NCI-H345 (cell line): ENCODE measurements at places on chromosomes 16 and 17.

GRCh38 chr17:1608676-1609075, 20.0 kb downstream of the SLC43A2 start:
- no peak for DNase-seq

- DNase-seq: no peak
These were observed 387.5 kb upstream of the HSBP1 start for GRCh38 chr16:83420206-83420760.

- no peak for DNase-seq
These were observed 12.7 kb downstream of the LIG3 start for GRCh38 chr17:34993031-34993430.

DNA sequence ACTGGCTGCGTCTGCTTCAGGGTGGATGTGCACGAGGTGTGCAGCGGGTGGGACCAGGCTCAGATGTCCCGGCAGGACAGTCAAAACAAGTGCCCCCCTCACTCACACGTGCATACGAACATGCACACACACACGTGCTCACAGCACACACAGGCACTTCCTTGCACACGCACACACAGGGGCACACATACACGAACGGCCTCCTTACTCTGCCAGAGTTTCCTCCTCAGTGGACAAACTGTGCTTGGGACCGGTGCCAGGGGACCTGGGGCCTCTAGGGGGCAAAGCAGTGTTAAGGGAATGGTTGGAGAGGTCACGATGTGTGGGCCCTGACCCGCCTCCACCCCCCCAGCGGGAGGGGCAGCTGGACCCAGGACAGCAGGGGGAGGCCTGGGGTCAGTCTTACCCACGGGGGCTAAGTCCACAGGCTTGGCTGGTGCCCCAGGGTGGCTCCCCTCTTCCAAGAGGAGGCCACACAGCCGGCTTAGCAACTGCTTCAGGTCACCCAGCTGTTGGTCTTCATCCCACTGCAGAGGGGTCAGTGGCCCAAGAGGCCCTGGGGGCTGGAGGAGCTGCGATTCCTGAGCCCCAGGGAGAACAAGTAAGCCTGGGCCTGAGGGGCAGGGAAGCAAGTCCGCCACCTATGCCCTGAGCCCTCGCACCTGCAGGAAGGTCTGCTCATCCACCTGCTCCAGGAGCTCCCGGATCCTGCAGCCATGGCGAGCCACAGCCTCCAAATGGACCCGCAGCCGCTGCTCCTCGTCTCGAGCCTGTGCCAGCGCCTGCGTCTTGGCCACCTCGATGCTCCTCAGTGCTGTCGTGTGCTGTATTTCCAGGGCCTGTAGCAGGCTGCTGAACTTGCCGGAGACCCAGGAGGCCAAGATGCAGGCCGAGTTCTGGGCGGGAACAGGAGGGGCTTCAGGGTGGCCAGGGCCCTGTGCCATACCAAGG, 4.9 kb downstream of the TRIM65 start:
- no peak for DNase-seq

DNA sequence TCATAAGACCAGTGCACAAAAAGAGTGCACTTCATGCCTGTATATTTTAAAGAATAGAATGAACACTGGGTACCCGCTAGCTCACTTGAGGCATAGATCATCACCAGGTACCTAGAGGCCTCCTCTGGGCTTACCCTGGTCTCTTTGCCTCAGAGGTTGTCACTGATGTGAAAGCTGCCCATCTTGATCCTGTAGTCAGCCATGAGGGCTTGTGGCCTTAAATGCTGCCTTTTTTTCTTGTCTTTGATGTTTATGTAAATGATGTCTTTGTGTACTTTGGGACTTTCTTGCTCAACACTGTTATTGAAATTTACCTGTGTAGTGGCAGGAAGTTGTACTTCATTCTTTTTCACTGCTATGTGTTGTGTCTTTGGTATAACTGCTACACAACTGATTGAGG, 26.8 kb upstream of the SLC5A10 start:
- no peak for DNase-seq

- no peak for DNase-seq
These were observed 43.2 kb upstream of the PABPN1L start for GRCh38 chr16:88909431-88910210.

- DNase-seq: no peak
These were observed 2.0 kb downstream of the USP36 start for GRCh38 chr17:78838574-78839005.

DNA sequence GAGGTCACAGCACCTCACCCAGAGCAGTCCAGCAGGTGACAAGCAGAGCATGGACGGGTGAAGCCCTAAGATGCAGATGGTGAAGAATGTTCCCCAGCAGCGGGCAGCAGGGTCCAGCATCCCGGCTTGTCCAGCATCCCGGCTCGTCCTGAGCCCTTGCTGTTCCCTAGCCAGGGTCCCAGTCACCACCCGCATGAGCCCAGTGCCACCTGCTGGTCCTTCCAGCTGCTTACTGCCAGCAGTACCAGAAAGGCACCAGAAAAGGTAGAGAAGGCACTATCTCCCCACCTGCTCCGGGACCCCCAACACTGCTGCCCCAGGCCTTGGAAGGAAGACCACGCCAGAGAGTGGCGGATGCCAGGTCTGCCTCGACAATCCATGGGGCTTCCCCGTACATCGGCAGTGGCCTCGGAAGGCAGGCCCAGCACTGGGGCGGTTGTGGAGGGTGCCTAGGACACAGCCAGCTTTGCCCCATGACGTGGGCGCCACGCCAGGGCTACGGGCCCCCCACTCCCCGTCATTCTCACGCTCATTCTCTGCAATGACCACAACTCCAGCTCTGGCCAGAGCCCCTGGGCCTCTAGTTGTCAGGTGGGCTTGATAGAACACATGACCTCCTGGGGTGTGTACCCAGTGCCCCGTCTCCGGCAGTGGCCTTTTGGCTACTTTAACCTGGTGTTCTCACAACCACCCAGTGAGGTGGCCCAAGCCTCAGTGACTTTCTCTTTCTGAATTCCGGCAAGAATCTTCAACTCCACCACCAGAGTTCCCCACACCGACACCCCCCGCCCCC, 1.4 kb downstream of the CENPX start:
- peak; percentile 53 for DNase-seq

GRCh38 chr17:68497885-68498319, 14.3 kb upstream of the PRKAR1A start:
- no peak for DNase-seq

DNA sequence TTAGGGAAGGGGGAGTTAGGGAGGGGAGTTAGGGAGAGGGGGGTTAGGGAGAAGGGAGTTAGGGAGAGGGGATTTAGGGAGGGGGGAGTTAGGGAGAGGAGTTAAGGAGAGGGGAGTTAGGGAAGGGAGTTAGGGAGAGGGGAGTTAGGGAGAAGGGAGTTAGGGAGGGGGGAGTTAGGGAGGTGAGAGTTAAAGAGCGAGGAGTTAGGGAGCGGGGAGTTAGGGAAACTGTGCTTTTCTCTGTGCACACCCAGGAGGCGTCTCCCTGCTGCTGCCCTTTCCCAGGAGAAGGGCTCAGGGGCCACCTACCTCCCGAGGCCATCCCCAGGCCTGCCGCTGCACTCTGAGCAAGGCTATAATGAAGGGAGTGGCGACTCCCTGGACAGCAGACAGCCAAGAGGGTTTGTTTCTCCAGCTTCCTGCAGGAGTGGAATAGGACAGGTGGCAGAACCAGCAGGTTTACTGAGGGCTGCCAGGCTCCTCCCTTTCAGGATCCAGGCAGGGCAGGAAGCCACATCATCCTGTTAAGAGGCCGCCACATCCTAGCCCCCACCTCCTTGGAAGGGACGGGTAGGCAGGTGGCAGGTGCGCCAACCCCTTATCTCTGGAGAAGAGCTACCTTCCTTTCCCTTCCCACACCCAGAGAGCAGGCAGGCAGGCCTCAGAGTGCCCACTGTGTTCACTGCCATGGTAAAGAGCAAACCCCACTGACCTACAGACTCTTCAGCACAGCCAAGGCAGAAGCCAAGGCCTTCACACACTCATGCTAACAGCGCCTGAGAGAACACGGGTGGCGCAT, 4.3 kb downstream of the CANT1 start:
- peak; percentile 95 for DNase-seq

DNA sequence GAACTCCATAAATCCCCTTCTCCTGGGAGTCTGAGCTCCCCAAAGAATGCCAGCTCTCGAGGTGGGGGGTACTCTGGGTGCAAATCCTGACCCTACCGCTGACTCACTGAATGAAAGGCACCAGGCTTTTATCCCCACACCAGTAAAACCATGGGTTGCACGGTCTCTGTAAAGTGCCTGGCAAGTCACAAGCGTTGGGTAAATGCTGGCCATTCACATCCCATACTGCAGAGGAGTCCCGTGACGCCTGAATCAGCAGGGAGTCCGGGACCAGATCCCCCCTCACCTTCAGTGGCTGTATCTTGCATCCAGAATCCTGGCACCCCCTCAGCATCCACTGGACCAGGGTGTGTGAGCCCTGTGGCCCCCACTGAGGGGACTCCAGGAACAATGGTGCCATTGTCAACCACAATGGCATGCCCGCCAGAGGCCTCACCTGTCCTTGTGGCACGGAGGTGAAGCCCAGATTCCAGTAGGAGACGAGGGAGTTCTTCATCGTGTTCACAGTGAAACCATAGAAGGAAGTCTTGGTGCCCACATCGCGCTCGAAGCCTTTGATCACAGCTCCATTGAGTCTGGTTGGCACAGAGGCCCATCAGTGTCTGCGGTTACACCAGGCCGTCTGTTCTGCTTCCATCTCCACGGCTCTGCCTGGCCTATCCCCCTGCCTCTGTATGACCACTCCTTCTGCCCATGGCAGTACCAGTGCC, 13.3 kb downstream of the ST6GALNAC2 start:
- DNase-seq: no peak

DNA sequence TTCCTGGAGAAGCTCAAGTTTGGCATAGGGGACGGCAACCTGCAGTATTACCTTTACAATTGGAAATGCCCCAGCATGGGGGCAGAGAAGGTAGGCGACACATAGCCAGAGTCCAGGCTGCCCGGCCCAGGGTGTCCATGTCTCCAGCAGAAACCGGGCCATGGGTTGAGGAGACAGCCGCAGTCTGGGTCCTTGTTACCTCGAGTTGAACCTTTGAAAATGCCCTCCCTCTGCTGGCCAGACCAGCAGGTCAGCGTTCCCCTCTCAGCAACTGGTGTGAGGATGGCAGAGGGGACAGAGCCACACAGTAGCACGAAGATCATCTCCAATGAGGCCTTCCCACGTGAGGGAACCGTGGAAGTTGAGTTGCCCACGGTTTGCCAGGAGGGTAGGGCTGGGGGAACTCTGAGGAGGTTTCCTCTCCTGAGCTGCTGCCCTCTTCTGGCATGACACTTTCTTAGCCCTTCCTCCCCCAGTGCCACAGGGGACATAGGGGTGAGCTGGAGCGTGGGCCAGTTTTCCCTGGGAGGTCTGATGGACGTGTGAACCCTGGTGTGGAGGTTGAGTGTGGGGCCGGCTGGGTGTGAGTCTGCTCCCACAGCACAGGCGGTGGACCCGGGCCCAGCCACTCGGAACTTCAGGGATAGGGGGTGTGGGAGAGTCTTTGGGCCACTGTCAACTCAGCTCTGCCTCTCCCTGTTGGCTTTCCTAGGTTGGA, 27.2 kb downstream of the PLCD3 start:
- no peak for DNase-seq

DNA sequence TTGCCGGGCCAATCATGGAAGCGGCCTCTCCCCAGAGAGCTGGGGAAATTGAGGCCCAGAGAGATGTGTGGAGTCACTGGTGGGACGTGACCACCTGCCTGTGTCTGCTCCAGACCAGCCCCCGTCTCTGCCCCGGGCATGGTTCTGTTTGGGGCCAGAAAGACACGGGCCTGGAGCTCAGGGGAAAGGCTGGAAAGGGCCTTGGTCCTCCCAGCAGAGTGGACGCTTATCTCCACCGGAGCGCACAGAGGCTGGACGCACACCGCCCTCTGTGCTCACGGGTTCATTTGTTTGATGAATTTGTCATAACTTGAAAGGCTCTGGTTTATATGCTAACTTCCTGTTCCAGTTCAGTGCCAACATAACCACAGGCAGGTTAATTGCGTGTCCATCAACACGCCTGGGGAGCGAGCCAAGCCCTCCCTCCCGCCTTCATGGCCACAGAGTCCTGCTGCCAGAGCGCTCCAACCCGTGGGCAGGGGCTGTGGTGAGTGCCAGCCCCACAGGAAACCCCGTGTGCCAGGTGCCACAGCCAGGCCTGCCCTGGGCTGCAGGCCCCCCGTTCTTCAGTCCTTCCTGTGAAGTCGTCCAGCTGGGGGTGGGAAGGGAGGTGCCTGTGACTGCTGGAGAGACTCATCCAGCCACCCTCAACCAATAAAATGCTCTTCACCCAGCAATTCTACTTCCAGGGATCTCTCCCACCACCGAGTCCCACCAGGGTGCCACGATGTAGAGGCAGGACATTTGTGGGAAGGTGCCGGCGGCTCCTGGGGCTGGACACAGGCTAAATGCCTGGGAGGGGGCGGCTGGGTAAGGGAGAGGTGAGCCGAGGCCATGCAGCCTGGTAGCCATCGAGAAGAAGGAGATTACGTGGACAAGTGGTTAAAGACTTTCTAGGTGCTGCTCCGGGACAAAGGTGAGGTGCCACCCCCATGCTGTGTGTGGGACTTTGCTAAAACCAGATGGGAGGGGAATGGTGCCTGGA, 29.4 kb upstream of the BAHCC1 start:
- no peak for DNase-seq

DNA sequence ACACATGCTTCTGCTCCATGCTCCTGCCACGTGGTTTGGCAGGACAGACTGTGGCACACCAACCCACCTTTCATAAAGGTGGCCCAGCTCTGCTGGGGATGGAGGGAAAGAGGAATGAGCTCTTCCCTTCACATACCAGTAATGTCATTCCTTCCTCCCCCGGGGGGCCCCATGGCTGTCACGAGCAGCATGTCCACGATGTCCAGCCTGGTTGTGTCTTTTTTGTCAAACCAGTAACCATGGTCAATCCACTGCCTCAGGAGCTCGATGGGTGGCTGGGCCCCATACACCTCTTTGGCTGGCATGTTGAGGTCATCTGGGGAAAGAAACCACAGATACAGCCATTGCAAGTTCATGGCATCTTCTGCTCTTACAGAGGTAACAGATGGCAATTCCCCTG, 96.6 kb downstream of the LYRM1 start:
- no peak for DNase-seq

DNA sequence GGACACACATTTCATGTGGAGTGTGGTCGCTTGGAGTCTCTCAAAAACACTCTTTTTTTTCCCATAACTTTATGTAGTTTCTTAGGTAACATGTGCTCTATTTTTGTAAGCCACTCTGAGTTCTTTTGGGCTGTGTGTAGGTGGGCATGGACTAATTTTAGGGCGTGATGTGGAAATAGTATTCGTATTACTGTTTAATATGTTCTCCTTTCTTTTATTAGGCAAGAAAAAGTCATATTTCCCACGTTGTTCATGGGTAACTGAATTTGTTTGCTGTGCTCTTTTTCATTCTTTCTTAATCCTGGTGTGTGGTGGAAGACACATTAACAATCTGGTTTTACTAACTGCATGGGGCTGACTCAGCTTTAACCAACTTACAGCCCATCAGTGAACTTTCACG, 27.4 kb downstream of the NDEL1 start:
- no peak for DNase-seq
